ENCODE measurements at places on chromosomes 4 and X.

GRCh38 chrX:151974336-151975227 lies at the start of gene GABRE:
TSS of gene GABRE (minus strand) at chrX:151974676. CDS start at chrX:151974625, 51 bp downstream.
- DNase-seq = no peak

GRCh38 chr4:6538575-6538974 lies 36.4 kb upstream of the MAN2B2 start:
- no peak for DNase-seq

DNA sequence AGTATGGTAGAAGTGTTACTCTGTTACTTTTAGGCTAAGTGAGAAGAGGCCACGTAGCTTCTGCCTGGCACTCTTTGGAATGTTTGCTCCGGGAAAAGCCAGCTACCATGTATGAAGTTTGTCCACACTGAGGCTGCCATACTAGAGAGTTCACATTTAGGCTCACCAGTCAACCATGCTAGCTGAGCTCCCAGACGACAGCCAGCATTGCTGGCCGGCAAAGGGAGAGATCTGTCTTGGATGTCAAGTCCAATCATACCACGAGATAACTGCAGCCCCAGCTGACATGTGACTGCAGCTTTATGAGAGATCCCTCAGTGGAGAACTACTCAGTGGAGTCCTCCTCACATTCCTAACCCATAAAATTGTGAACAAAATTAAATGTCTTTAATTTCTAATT lies 321.2 kb upstream of the F9 start:
- no peak for DNase-seq

DNA sequence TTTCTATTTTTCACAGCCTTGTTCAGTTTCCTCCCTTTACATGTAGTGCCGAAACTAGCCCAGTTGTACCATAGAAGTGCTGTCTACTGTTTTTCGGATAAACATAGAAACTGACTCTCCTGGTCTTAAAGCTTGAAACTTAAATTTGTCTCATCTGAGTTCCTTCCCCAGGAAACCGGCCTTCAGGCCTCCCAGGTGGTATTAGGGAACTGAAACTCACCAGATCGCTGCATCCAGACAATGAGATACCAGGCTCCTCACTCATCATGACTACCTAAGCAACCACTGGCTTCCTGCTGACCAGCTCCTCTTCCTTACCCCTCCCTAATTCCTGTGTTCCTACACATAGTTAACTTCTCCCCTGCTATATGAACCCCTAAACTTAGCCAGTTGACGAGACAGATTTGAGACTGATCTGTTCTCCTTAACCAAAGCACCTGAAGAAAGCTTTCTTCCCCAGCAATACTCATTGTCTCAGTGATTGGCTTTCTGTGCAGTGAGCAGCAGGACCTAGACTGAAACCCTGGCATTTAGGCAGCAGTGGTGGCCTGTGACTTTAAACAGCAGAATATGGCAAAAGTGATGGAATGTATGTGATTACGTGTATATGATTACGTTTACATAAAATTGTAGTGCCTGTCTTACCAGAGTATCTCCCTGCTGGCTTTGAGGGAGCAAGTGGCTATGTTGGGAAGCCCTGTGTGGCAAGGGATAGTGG lies 959.1 kb upstream of the LCORL start:
- DNase-seq = no peak

DNA sequence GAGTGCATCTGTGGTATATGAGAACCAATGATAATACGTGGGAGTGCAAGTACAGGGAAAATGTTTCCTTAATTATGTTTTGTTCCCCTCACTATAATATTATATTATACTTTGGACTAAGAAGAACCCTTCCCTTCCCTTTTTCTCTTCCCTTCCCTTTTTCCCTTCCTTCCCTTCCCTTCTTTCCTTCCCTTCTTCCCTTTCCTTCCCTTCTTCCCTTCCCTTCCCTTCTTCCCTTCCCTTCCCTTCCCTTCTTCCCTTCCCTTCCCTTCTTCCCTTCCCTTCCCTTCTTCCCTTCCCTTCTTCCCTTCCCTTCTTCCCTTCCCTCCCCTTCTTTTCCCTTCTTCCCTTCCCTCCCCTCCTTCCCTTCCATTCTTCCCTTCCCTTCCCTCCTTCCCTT lies 36.9 kb upstream of the VSIG4 start:
- DNase-seq = no peak

DNA sequence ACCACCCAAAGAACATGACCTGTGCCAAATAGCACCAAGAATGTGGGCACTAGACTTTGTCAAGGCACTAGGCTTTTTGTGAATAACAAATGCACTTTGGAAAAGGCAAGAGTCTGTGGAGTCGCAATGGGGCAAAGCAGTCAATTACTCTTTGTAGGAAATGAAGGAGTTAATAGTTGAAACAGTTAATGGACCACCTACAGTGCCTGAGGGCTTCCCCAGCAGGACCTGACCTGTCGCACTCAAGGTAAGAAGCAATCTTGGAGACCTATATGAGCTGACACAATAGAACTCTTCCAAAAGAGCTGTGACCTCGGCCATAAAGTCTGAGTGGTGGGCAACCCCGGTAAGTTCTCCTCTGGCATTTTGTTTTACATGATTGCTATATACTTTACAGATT lies 49.2 kb upstream of the CAPN6 start:
- no peak for DNase-seq

DNA sequence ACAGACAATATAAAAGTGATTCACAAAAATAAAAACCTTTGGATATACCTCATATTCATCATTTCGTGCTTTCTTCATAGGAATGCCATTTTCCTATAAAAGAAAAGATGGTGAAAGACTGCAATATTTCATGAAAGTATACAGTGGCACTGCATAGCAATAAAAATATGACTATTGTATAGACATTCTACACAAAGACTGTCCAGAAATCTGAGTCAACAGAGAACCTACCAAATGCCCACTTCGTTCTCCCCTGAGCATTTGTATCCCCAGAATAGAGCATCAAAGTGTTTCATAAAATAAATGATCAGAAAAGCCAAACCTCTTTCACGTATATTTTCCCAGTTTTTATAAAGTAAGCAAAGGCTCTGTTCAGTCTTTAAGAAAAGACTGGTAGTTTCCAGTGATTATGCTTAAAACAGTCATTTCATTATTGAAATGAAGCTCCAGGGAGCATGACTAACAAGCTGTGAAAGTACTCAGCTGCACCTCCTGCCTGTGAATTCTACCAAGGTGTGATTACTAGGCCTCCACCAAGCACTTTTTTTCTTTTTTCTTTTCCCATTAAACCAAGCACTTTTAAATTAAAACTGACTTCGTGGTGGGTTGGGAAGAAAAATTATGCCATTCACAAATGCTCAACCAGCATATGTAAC lies 20.2 kb downstream of the PPA2 start:
- no peak for DNase-seq

DNA sequence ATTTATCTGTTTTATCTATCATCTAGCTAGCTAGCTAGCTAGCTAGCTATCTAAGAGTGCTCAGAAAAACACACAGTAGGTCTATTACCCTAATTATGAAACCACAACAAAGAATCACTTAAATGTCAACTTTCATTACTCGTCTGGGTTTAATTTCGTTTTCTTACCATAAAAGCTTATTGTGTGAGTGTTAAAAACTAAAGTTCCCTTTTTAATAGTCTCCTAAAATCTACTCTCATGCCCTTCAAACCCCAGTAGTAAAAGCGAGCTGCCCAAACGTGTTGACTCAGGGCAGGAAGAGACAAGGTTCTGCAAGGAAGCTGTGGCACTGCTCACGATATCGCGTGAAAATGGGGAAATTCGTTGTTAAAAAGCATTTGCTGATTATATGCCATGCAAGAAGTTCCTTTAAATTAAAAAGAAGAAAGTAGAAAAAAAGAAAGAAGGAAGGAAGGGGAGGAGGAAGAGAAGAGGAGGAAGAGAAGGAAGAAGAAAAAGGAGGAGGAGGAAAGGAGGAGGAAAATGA lies 595 bp downstream of the MBNL3 start:
- DNase-seq = peak; percentile 82

DNA sequence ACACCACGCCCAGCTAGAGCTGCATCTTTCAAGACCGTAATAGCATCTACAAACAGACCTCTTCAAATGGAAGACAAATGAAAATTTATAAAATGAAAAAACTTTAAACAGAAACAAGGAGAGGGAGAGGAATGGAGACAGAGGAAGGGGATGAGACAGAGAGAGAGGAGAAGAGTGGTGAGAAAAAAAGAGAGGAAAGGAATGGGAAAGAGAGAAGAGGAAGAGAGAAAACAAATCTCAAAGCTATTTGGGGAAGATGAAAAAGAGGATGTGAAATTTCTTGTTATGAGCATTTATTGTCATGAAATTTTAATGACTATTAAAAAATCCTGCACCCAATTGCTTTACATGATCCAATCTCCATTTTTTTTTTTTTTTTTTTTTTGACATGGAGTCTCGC lies 726.9 kb downstream of the GRID2 start:
- DNase-seq = no peak

GRCh38 chrX:131068945-131069719 lies 11.0 kb downstream of the ARHGAP36 start:
- peak; percentile 6 for DNase-seq

GRCh38 chrX:16518131-16518530 lies 131.8 kb upstream of the S100G start:
- no peak for DNase-seq

DNA sequence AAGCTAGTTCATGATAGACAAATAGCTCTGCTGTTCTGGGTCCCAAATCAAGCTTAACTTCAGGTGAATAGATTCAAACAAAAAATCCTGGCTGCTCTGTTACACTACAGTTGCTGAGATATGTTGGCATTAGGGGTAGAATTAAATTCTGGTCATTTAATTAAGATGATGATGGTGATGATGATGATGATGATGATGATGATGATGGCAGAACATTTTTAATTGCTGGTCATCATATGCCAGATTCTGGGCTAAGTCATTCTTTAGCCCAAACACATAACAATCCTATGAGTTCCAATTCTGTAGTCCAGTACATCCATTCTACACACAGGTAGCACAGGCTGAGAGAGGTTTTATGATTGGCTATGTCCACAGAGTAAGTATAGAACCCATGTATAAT lies 741.5 kb downstream of the STIM2 start:
- no peak for DNase-seq

GRCh38 chr4:4645743-4646142 lies 103.9 kb upstream of the STX18 start:
- no peak for DNase-seq

GRCh38 chr4:33060674-33061542 lies 2340.7 kb downstream of the PCDH7 start:
- DNase-seq = peak; percentile 16

DNA sequence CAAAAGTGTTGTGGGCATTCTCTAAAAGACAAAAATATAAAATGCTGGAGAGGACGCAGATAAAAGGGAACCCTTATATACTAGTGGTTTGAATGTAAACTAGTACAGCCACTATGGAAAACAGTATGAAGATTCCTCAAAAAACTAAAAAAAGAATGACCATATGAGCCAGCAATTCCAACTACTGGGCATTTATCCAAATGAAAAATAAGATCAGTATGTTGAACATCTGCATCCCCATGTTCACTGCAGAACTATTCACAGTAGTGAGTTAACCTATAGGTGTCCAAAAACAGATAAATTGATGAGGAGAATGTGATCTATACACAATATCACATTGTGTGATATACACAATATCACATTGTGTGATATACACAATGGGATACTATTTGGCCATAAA lies 1615.3 kb downstream of the PCDH18 start:
- DNase-seq = no peak

DNA sequence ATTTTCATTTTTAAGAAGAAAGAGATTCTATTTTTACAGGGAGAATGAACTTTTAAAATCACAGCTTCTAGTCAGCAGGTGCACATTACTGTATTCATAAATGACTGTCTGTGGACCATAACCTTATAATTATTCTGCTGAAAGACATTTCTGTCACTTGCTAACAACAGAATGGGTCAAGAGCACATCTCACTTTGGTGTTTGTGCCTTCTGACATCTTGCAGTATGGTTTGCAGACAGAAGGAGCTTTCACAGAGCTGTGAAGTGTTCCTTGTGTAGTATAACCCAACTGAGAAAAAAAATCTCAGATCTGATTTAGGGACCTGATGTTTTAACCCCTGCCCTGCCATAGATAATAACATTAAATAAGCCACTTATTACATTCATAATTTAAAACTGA lies 131.4 kb upstream of the CTSO start:
- DNase-seq = no peak

- no peak for DNase-seq
Observed at GRCh38 chrX:26192204-26192603, at the start of gene MAGEB6. TSS of gene MAGEB6 (plus strand) at chrX:26192440. CDS start at chrX:26193847, 1,407 bp downstream.

DNA sequence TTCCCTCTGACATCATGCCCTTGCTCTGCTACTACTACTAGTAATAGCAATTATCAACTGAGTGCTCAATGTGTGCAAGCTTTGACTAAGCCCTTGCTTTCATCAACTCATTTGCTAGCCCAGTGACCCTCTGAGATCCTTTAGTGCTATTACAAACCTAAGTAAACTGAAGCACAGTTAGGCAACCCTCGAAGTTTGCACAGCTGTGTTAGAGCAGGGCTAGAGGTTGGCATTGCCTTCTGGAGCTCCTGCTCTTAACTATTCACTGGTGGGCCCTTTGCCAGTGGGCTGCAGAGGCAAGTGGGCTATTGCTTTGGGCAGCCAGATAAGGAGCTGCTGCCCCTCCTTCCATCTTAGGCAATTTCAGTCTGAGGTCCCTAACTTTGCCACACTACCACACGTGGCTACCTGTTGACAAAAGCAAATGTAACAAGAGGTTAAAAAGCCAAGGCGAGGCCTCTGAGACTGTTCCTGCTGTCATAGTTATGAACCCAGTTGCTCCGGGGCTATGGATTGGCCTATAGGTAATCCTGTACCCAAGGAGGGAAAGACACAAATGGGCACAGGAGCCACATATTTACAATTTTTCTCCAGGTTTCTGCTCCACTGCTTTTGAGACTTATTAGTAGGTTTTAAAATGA lies 41.5 kb upstream of the ANKRD50 start:
- no peak for DNase-seq

DNA sequence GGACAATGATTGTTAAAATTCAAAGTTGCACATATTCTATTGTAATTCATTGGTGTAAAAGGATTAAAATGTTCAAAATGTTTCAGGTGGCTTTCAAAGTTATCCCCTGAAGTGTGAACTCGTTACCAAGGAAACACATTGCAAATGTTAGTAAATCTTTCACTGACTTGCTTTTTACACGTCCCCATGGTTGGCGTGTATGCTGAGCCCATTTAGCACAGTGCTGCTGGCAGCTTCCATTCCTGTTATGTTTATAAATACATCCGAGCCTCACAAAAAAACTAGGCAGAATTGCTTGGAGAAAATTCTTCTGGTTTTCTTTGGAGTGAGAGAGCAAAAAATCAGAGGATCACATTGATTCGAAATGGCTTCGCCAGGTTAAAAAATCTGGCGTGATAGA lies 105.9 kb upstream of the HPGD start:
- DNase-seq = no peak

DNA sequence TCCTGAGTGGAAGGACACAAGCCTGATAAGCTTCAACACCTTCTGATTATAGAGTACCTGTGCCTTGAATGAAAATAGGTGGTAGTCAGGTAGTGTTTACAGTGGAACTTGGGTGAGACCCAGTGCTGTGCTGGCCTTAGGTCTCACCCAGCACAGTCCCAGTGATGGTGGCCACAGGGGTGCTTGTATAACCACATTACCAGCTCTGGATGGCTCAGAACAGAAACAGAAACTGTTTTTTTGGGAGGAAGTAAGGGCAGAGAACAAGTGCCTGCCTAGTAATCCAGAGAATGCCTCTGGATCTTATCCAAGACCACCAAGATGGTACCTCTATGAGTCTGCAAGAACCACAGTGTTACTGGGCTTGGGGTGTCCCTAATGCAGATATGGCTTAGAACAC lies 171.5 kb upstream of the DIPK2B start:
- no peak for DNase-seq
